ENCODE measurements at places on chromosomes 2 and 18. TPM values are rescaled to one million over a fixed set of nuclear protein-coding genes. Genes with fewer than 3 reads are reported as not detected.

INPP4A gene
- total RNA-seq = 123 TPM

STAT4 gene
- total RNA-seq = 122 TPM

PKP4 gene
- total RNA-seq = 33.8 TPM

LGALSL gene
- 2.1 TPM for total RNA-seq

GPR75 gene
- 1.4 TPM for total RNA-seq

CYRIA gene
- 0.10 TPM for total RNA-seq

MC5R gene
- not detected for total RNA-seq

NT5DC4 gene
- not detected for total RNA-seq

ZNF892 gene
- 3.2 TPM for total RNA-seq

VWC2L gene
- total RNA-seq = not detected

PPP1CB gene
- 213 TPM for total RNA-seq

CYS1 gene
- 0.40 TPM for total RNA-seq

ACOXL gene
- total RNA-seq = 0.18 TPM

GAL3ST2 gene
- total RNA-seq = 0.58 TPM

HES6 gene
- total RNA-seq = 2.7 TPM

GAD1 gene
- 1.5 TPM for total RNA-seq

KCNJ13 gene
- not detected for total RNA-seq

TEX44 gene
- not detected for total RNA-seq

MARCHF4 gene
- total RNA-seq = not detected

SPATA3 gene
- total RNA-seq = not detected

RNMT gene
- total RNA-seq = 43.7 TPM

NCKAP5 gene
- not detected for total RNA-seq

KIAA1328 gene
- 7.4 TPM for total RNA-seq

RMDN2 gene
- total RNA-seq = 1.5 TPM

TTN gene
- total RNA-seq = 2.3 TPM

WDR35 gene
- total RNA-seq = 4.5 TPM

HS6ST1 gene
- total RNA-seq = 6.8 TPM
